ENCODE measurements at places on chromosomes 7 and 10.

DNA sequence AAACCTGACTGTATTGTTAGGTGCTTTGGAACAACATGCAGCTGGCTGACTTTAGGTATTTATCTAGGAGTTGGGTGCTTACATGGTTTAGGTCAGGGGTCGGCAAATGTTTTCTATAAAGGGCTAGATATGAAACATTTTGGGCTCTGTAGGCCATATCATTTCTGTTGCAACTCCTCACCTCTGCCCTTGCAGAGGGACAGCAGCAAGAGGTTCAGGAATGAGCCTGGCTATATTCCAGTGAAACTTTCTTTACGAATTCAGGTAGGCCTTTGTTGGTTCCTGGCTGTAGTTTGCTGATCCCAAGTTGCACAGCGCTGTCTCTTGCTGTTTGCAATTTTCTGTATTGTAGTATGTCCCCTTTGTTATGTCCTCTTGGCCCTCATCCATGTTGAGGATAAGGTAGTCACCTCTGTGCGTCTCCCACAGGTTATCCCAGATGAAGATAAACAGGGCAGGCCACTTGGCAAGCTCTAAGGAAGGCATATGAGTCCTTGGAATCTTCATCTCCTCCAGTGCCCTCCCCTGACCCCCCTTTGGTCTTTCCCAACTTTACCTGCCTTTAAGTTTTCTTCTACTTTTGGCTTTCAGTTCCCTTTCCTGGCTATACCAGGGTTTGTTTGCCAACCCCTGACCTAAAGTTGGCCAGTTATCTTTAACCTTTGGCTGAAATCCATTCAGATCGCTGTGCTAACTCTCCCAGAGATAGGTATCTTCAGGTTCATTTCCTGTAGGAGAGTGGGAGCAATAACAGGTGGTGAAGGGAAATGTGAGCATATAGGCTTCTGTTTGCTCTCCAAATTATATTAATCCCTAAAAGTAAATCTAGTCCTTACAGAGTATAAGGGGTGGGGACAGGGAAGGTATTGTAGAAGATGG is 36.1 kb downstream of the SGPL1 start:
- no peak for DNase-seq

DNA sequence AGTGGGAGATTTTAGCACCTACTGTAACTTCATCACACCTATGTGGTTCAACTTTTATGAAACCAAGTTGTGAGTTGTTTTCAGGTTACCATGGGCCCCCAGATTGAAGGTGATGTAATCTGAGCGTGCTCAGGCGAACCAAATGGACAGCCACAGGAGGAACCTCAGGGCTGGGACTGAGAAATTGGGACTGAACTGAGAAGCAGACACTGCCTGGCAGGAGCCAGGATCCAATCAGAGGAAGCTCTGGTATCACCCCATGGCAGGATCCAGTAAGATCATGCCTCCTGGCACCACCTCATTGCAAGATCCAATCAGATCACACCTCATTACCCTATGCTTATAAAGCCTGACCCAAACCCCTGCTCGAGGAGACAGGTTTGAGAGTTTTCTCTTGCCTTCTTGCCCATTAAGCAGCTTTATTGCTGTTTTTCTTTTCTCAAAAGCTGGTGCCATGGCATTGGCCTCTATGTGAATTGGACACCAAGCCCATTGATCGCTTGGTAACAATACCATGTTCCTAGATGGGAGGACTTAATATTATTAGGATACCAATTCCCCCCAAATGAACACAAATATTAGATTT is 43.2 kb upstream of the GDF10 start:
- no peak for DNase-seq

DNA sequence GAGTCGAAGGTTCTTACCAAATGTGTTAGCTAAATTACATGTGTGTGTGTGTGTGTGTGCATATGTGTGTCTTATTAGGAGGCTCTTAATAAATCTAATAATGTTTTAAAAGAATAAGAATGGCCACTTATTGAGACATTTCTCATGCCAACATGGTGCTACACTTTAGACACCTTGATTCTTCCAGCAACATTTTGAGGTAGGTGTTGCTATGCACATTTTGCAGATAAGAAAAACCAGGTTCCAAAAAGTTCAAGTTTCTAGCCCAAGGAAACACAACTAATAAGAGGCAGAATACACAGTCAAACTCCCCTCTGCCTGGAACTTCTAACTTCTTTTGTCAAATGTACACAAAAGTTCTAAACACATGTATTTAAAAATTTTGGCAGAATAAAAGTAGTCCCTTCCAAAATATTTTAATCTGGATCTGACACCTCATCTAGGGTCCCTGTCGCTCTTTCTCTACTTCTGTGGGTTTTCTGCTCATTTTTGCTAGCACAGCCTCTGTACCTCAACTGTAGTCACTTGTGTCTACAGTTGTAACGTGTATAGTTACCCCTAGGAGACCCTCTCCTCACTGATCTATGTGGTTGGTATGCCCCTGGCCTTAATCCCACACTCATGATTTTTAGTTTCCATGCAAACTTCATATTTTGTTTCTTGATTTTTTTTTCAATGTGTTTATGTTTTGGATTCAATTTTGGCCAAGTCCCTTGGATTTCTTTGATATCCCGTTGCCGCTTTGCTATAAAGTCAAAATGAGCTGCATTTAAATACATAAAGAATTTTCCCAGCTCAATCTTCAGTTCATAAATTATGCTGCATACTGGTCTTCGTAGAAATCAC is 4.3 kb downstream of the ANKRD1 start:
- no peak for DNase-seq

- no peak for DNase-seq
Observed at GRCh38 chr7:116582806-116583444, 58.1 kb downstream of the CAV1 start.

DNA sequence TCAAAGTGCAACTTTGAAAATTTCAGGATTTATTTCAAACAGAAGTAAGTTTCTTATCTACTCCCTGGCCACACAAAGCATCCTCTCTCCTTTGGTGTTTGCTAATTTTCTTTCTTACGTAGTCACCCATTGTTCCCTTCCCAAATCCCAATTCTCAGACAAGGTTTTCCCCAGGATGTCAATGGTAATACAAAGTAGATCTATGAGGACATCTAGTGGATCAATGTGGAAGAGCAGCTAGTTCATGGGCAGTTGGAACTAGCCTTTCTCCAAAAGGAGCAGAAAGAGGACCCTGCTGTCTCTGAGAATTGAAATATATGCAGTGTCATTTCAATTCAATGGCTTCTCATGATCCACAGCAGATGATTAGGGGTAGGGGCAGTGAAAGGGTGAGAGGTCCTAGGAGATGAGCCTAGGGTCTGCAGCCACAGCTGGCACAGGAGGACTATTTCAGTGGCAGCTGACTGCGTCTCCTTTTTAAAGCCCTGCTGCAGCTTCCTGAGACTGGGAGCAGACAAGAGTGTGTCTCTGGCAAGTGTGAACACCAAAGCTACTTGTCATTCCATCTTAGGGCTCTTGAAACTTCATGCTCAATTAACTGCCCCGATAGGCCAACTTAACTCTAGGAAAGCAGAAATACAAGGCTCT is 632.6 kb downstream of the KCNMA1 start:
- DNase-seq: peak; percentile 52

GRCh38 chr7:111424768-111425167 is 137.5 kb downstream of the IMMP2L start:
- DNase-seq: no peak

DNA sequence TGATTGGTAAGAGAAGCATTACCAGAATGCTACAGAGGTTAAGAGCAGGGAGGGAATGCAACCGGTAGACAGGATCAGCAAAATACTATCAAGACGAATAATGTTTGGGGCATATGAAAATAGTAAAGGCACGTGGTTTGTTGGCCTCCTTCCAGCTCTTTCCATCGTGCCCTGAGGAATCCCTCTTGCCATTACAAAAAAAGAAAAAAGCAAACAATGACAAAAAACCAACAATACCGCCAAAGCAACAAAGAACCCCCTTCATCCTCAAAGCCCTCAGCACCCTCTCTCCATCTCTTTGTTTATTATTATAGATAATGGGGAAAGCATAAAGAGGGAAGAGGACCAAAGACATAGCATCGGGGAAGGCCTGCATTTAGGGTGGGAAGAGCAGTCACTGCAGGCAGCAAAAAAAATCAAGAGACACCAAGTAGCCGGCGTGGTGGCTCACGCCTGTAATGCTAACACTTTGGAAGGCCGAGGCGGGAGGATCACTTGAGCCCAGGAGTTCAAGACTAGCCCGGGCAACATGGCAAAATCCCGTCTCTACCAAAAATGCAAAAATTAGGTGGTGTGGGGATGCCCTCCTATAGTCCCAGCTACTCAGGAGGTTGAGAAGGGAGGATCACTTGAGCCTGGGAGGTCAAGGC is 78.0 kb downstream of the HIP1 start:
- DNase-seq: no peak

- DNase-seq: no peak
Observed at GRCh38 chr10:118422241-118422640, 80.1 kb upstream of the FAM204A start.

DNA sequence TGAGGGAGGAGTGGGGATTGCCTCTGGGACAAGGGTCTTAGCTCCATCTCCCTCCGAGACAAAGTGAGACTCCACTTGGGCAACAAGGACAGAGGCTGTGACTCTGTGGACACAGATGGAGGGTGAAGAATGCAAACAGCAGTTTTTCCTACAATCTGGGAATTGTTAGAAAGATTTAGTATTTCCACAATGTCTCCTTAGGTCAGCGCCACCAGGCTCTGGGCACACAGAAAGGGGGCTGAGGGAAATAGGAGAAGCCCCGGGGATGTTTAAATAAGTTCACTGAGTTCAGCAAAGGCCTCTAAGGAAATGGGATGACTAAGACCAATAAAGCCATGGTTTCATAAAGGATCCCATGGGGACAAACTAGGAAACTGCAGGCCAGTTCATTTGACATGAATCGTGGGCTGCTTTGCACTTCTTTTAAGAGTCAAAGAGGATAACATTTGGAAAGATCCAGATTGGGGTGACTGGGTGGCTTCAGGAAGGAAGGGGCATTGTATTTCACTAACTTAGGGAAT is 219.8 kb upstream of the GLI3 start:
- no peak for DNase-seq

GRCh38 chr7:17207220-17207619 is 91.2 kb upstream of the AHR start:
- no peak for DNase-seq

DNA sequence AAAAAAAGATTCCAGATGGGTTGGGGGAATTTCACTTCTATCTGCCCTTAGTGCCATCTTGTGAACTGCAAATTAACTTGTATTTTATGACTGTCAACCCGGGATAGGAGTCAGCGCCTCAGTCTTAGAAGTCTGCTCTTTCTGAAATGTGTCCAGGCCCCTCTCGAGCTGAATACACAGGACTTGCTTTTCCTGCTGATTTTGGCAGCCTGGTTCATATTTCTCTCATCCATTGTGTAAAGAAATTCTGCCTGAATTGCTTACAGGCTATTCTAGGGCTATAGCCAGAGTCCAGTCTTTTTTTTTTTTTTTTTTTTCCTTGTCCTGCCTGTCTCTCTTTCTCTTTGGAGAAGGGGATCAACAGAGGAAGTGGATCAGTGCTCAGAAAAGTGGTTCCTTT is 24.6 kb downstream of the GATA3 start:
- DNase-seq: no peak

GRCh38 chr7:96306385-96307125 is 15.3 kb downstream of the SLC25A13 start:
- DNase-seq: no peak

DNA sequence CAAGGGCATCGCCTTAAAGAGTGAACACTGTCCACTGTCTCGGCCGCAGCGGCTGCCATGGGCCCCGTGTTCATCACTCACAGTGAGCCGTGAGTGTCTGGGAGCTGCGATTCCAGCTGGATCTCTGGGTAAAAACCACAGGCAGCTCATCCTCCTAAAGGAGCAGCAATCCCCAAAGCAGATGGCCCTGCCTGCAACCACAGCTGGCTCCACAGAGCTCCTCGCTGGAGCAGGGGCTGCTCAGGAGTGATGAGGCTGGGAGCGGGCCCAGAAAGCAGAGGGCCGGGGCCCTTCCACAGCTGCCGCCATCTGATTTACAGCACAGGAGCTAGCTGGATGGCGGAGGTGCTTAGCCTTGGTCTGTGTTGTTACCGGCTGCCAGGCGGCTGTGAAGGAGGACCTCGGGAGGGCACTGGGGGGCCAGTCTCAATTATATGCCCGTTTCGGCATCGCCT is 6.6 kb upstream of the TMEM184A start:
- DNase-seq: no peak

GRCh38 chr10:124092250-124092859 is 1.0 kb downstream of the CHST15 start:
- DNase-seq: peak; percentile 23

- no peak for DNase-seq
Observed at GRCh38 chr7:159013181-159013690, 131.4 kb downstream of the VIPR2 start.

- no peak for DNase-seq
Observed at GRCh38 chr7:36001546-36001945, 151.5 kb upstream of the EEPD1 start.

DNA sequence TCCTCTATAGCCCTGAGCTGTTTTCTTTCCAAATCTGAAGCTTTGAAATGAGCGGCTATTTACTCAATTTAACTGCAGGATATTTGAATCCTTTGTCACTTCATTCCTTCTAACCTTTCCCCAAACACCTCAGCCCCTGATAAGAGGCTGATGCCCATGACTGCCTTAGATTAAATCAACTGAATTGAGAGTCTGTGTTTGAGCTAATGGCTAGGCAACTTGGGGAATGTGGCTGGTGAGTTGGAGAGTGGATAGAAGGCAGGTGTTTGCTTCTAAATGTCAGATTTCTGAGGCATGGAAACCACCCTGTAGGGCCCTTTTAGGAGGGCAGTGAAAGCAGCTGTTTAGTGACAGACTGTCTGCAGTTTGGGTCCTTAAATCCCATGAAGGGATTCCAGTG is 759.9 kb downstream of the LRMDA start:
- DNase-seq: no peak

GRCh38 chr7:49866076-49866735 is 92.8 kb downstream of the VWC2 start:
- no peak for DNase-seq

GRCh38 chr10:5070648-5071410 is 23.4 kb upstream of the AKR1C3 start:
- DNase-seq: no peak

DNA sequence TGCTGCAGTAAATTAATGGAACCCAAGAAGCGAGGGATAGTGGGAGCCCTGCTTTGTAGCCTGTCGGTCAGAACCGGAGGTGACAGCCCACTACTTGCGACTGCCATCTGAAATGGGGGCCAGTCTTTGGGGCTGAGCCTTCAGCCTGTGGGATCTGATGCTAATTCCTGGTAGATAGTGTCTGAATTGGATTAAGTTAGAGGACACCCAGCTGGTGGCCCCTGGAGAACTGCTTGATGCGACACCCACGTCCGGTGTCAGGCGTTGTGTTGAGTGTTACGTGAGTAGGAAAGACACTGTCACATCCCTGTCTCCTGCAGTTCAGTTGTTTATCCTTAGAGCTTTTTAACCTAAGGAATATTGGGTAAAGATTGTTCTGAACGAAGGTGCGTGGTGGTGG is 5.0 kb downstream of the EIF3B start:
- no peak for DNase-seq

DNA sequence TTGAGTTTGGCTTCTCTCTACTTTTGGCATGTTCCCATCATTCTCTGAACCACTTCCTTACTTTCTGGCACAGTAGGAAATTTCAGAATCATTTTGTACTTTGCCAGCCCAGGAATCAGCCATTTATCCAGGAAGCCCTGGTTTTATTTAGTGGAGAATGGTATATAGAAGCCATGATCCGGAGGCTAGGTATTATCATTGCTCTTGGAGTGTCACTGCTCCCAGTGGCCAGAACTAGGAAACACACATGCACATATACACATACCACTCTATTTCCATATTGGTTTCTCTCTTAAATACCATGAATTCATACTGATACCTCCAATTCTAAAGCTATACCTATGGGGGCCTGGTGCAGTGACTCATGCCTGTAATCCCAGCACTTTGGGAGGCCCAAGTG is 36.3 kb downstream of the SUFU start:
- DNase-seq: no peak

All from neural crest cell (in vitro differentiated cells).